Activated naive CD8-positive, alpha-beta T cell treated with anti-CD3 and anti-CD28 coated beads, Interleukin-2, amount 10 ng/mL, durations not matched to agents 7 days and 5 days (primary cell): ENCODE measurements at places on chromosomes 4 and X. TPM values are rescaled to one million over a fixed set of nuclear protein-coding genes. Genes with fewer than 3 reads are reported as not detected.

GRCh38 chrX:41563876-41564275, 116.7 kb downstream of the NYX start:
- DNase-seq = no peak
- H3K36me3 ChIP-seq = peaks cover 20% of the 10 kb centered on the region
- no peak overlapping the region for H3K4me3 ChIP-seq
- H3K27me3 ChIP-seq = no peaks in the 10 kb centered on the region
- H3K27ac ChIP-seq = no peak overlapping the region

Gene P2RY8
- total RNA-seq = 87.6 TPM

Gene ERVMER34-1
- not detected for total RNA-seq

Gene TMSB15C
- 4.3 TPM for total RNA-seq

Gene PPARGC1A
- not detected for total RNA-seq
